ENCODE measurements at places on chromosomes 12 and 14. TPM values are rescaled to one million over a fixed set of nuclear protein-coding genes. Genes with fewer than 3 reads are reported as not detected.

KRT3 gene
- not detected for total RNA-seq

PYGL gene
- 78.5 TPM for total RNA-seq

TROAP gene
- 3.7 TPM for total RNA-seq

LMNTD1 gene
- total RNA-seq: 0.37 TPM

TSPAN19 gene
- not detected for total RNA-seq

MYO1H gene
- not detected for total RNA-seq

TAS2R7 gene
- not detected for total RNA-seq

ZDHHC22 gene
- total RNA-seq: not detected

MUCL1 gene
- total RNA-seq: not detected

KRT6C gene
- total RNA-seq: not detected

PFKM gene
- 89.0 TPM for total RNA-seq

RDH16 gene
- total RNA-seq: 0.14 TPM

CLEC2A gene
- not detected for total RNA-seq

NYNRIN gene
- total RNA-seq: 6.4 TPM

COX8C gene
- total RNA-seq: not detected

CBX5 gene
- total RNA-seq: 12.4 TPM

ARHGDIB gene
- 1.1 TPM for total RNA-seq

KLHDC1 gene
- total RNA-seq: 4.0 TPM

ERH gene
- 245 TPM for total RNA-seq

TTC8 gene
- 21.3 TPM for total RNA-seq

OR10G3 gene
- total RNA-seq: not detected

NKX2-1 gene
- not detected for total RNA-seq

DHRS4L2 gene
- total RNA-seq: 13.9 TPM

SSPN gene
- 24.6 TPM for total RNA-seq

C14orf39 gene
- total RNA-seq: not detected

MANSC4 gene
- total RNA-seq: not detected

TPPP2 gene
- not detected for total RNA-seq

CAPS2 gene
- 6.7 TPM for total RNA-seq

LRRIQ1 gene
- total RNA-seq: 0.14 TPM

C12orf60 gene
- total RNA-seq: 0.74 TPM

PMCH gene
- not detected for total RNA-seq

CDKN1B gene
- 32.5 TPM for total RNA-seq

CABP1 gene
- total RNA-seq: 2.1 TPM

GMFB gene
- total RNA-seq: 79.5 TPM

WNT1 gene
- not detected for total RNA-seq

MSRB3 gene
- 43.9 TPM for total RNA-seq

ESPL1 gene
- 0.46 TPM for total RNA-seq

GPR84 gene
- not detected for total RNA-seq

NEMP1 gene
- 3.8 TPM for total RNA-seq

MYF6 gene
- not detected for total RNA-seq

SERPINA10 gene
- total RNA-seq: not detected

RIMBP2 gene
- 0.18 TPM for total RNA-seq

P2RX2 gene
- total RNA-seq: not detected

C2CD5 gene
- total RNA-seq: 14.4 TPM

DNAI7 gene
- 0.18 TPM for total RNA-seq

KRT84 gene
- total RNA-seq: not detected

RFX4 gene
- not detected for total RNA-seq

DENR gene
- total RNA-seq: 25.6 TPM

IFT81 gene
- 28.3 TPM for total RNA-seq

MBIP gene
- total RNA-seq: 7.0 TPM

EIF2S3B gene
- total RNA-seq: 16.2 TPM

KCNJ8 gene
- 19.8 TPM for total RNA-seq

EMP1 gene
- total RNA-seq: 21.3 TPM

GYS2 gene
- not detected for total RNA-seq

CD4 gene
- 0.43 TPM for total RNA-seq

CCDC177 gene
- total RNA-seq: under 0.01 TPM

LRRK2 gene
- total RNA-seq: 4.8 TPM

LUM gene
- total RNA-seq: 1,464 TPM

IAPP gene
- not detected for total RNA-seq

All from smooth muscle cell of bladder (primary cell).